SHP77 (cell line): ENCODE measurements at places on chromosomes 16 and 17.

- DNase-seq = no peak
Observed at GRCh38 chr16:49276646-49277385, 4.8 kb downstream of the CBLN1 start.

DNA sequence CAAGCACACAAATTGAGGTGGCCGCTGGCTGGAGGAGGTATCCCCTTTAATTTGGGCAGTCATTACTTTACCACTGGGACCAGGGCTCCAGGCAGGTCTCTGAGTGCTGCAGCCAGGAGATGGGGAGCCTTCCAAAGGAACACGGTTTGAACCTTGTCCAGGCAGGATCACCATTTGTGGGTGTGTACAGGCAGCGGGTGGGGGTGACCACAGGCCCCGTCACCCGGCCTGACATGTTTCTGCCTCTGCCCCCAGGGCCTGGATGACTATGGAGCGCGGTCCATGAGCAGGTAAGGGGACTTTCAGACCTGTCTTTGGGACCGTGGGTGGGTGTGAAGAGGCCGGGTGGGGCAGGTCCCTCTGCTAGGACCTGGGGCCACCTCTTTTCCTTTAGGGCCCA lies 57.1 kb upstream of the PVALEF start:
- DNase-seq = no peak

DNA sequence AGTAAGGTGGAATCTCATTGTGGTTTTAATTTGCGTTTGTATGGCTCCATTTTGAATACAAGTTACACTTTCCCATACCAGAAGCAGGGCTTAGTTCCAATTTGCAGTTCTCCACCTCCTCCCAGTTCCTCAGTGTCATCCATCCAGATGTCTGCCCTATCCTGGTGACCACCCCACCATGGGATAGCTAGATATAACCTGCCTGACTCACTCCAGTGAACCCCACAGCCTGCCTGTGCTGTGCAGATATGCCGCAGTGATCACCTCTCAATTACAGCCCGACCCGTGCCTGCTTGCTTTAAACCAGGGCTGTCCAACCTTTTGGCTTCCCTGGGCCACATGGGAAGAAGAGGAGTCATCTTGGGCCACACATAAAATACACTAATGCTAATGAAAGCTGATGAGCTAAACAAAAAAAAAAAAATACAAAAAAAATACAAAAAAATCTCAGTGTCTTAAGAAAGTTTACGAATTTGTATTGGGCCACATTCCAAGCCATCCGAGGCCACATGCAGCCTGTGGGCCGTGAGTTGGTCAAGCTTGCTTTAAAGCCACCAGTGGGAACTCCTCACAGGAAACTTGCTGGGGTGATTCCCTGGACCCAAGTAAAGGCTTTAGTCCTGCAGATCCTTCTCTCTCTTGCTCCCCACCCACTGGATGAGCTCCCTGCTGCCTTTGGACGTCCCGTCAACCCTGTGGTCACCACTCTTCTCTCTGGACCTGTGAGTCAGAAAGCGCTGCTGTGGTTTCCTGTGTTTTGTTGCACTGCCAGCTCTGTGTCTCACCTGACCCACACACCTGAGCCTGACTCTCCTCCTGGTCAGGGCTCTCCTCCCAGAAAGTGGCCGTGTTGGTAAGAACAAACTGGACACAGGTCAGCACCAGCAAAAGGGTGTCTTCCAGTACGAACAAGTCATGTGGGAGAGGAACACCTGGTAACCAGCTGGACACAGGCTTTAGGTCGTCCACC lies 83.0 kb downstream of the EMP2 start:
- no peak for DNase-seq

GRCh38 chr17:67111327-67111726 lies 67.0 kb downstream of the CACNG1 start:
- DNase-seq = no peak

DNA sequence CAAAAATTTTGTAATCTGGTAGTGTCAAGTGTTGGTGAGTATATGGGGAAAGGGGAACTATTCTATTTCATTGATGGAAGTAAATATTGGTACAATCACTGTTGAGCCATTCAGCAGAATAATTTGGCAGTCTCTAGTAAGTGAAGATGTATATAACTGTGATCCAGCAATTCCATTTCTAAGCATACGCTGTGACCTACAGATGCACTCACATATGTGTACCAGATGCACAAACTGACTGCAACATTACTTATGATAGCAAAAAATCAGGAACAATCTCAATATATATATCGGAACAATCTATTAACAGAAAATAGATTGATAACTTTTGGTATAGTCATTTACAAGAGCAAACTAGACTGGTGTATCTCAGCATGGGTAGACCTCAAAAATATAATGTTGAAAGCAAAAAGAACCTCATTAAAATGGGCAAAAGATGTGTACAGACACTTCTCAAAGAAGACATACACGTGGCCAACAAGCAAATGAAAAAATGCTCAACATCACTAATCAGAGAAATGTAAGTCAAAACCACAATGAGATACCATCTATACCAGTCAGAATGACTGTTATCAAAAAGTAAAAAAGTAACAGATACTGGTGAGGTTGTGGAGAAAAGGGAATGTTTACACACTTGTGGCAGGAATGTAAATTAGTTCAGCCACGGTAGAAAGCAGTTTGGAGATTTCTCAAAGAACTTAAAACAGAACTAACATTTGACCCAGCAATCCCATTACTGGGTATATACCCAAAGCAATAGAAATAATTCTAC lies 20.7 kb downstream of the ADAP2 start:
- no peak for DNase-seq

GRCh38 chr16:27678955-27679354 lies 129.0 kb downstream of the KATNIP start:
- DNase-seq = no peak

DNA sequence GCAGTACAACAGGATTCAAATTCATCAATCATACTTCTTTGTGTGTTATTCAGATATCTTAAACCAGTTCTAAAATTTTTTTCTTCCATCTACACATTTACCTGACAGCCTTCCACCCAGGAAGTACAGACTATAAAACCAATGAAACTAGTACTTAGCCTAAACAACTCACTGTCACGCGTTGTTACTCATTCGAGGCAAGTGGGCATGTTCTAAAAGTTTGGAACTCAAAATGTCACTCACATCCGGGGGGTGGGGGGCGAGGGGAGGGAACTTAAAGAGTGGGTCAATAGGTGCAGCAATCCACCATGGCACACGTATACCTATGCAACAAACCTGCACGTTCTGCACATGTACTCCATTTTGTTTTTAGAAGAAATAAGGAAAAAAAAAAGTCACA lies 90.4 kb upstream of the PLEKHM1 start:
- DNase-seq = no peak

DNA sequence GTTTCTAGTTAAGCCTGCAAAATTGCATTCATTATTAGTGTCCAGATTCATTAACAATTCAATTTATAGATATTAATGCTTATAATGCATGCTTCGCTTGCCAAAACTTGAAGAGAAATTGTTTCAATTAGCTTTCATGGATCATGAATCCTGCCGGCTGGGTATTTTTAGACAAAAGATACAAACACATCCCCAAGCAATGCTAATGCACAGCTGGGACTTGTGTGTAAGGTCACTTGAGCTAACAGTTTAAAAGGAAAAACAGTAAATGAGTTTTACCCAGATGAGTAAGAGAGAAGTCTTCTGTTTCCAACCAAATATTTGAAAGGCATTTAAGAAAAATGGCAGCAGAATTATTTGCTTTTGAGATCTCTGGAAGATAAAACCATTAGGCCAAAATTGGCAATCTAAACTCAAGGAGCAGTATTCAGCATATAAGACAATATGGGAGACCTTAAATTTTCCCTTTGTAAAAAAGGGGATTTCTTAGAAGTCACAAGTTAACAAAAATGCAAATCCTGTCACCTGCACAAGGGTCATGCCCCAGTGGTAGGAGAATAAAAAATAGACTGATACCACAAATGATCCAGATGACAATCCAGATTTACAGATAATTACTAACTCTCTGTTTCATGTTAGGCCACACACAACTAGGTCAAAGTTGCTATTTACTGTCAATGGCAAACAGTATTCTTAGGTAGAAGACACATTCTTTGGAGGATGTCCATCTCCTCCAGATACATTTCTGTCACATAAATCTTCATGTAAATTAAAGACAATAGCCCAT lies 418.4 kb upstream of the PMFBP1 start:
- no peak for DNase-seq
